Hematopoietic multipotent progenitor cell treated with erythropoietin and hydrocortisone succinate and interleukin-3 and kit ligand, for 4 days (in vitro differentiated cells): ENCODE measurements at places on chromosomes 2 and 18.

- DNase-seq, result no peak
These were observed 51.4 kb downstream of the ICOS start for GRCh38 chr2:203987959-203988358.

DNA sequence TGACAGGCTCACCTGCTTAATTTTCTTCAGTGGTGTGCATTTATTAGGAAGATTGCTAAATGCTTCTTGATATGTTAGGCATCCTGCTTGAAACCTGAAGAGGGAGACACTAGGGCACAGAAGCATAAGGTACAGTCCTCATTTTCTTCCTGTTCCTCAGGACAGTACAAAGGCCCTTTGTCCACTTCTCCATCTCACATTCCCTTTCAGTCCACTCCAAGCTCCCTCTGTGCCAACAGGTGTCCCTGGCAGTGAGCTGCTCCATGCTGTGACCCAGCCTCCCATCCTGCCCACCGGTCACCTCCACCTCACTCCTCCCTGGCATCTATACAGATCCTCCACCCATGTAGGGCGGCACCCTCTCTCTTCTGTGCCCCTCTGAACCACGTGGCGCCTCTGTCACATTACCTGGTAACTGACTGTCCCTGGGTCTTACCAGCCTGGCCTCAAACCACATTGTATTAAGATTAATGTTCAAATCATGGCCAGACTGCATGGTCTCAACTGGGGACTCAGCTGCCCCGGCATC is 162.8 kb downstream of the VAPA start:
- no peak for DNase-seq

DNA sequence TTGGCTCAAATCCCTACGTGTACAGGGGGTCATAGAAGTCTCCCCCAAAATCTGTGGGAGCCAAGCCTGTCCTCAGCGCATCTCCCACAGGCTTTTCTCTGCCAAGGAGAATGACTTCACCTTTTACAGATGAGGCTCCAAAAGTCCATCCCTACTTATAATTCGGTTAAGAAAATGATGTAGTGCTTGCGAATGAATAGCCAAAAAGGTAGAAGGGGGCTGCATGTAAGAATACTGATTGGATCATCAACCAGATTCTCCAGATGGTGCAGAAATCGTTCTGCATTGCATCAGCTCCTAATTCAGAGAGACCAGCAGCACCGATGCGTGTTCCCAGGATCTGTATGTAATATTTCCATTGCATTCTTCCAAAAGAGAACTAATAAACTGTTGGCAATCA is 91.9 kb downstream of the EPHA4 start:
- no peak for DNase-seq

GRCh38 chr18:48419277-48420022 is 10.3 kb upstream of the ZBTB7C start:
- DNase-seq, result no peak

- DNase-seq, result no peak
These were observed 72.3 kb downstream of the LDLRAD4 start for GRCh38 chr18:13290856-13291271.

- no peak for DNase-seq
These were observed 65.5 kb downstream of the ACAA2 start for GRCh38 chr18:49747876-49748275.

GRCh38 chr2:157269922-157270321 is 12.4 kb downstream of the GALNT5 start:
- peak; percentile 82 for DNase-seq

GRCh38 chr18:59684777-59685176 is 12.4 kb downstream of the CCBE1 start:
- DNase-seq, result no peak

DNA sequence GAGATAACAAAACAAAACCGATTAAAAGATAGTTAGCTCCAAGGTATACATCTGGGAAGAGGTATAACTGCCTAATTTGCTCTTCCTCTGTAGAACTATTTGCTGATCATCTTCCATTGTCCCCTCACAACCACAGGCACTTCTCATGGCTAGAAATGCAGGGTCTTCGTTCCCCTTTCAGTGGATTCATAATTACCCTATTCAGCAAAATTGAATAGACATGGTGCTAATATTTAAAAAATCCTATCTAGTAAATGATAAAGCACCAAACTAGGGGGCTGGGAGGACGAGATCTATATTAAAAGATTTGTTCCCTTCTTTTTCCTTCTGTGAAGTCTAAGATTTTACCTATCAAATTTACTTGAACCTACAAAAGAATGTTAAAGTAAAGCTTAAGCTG is 30.8 kb upstream of the ADAM17 start:
- DNase-seq, result no peak

DNA sequence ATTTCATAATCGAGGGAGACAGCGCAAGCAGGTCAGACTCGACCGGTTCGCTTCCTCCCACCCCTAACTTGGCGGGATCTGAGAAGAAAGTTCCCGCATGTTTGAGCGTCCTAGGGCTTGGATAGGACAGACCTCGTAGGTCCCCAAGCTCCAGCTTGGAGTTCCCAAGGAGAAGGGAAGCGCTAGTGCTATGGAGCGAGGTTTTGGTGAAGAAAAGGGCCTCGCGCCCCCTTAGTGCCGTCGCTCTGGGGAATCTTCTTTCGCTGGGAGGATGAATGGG is 11.6 kb upstream of the SKOR2 start:
- no peak for DNase-seq
